Fibroblast of the aortic adventitia (primary cell): ENCODE measurements at places on chromosomes 7 and 10. TPM values are rescaled to one million over a fixed set of nuclear protein-coding genes. Genes with fewer than 3 reads are reported as not detected.
A peak's percentile ranks its signal among the peaks of the same experiment; 100 is the strongest.

Gene EXOC4
- total RNA-seq = 86.2 and 105 TPM in 2 replicates

Gene CFAP70
- 1.4 and 6.1 TPM in 2 replicates for total RNA-seq

Gene CADPS2
- 16.0 and 26.9 TPM in 2 replicates for total RNA-seq

Gene PROSER2
- 3.1 and 4.7 TPM in 2 replicates for total RNA-seq

DNA sequence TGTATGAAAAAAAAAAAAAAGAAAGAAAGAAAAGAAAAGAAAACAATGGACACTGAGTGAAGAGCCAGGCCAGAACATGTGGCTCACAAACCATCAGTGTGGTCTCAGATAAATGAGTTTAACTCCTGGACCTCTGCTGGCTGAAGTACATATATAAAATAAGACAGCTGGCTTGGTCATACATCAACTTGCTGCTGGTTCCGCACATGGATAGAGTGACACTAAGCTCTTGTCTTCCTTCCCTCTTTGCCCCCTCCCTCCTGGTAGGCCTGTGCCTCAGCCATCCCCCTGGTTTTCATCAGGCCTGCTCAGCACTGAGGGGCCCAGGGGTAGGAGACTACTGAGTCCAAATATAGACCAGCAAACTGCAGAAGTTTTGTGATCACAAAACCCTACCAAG, 58.1 kb upstream of the DGKI start:
- DNase-seq = no peak

- no peak for DNase-seq
Observed at GRCh38 chr7:126302639-126303038, 950.1 kb downstream of the GRM8 start.

GRCh38 chr10:33743429-33743857, 409.0 kb upstream of the NRP1 start:
- no peak for DNase-seq

DNA sequence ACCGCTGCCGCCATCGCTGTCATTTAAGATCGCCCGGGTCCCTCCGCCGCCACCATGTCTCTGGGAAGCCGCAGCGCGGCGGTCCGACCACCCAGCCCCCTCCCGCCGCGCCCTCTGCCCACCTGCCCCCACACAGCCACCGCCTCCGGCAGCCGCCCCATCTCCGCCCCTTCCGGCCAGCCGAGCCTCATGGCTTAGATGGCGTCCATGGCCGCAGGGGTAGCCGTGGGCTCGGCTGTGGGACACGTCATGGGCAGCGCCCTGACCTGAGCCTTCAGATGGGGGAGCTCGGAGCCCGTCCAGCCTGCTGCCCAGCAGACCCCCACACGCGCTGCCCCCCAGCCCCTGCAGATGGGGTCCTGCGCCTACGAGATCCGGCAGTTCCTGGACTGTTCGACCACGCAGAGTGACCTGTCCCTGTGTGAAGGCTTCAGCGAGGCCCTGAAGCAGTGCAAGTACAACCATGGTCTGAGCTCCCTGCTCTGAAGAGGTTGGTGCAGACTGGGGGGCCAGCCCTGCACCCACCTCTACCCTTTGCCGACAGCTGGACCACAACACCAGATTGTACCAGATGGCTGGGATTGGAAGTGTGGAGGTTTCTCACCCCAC, 38.0 kb upstream of the TARP start:
- no peak for DNase-seq

- no peak for DNase-seq
Observed at GRCh38 chr10:105210546-105210945, 569.5 kb downstream of the SORCS3 start.

DNA sequence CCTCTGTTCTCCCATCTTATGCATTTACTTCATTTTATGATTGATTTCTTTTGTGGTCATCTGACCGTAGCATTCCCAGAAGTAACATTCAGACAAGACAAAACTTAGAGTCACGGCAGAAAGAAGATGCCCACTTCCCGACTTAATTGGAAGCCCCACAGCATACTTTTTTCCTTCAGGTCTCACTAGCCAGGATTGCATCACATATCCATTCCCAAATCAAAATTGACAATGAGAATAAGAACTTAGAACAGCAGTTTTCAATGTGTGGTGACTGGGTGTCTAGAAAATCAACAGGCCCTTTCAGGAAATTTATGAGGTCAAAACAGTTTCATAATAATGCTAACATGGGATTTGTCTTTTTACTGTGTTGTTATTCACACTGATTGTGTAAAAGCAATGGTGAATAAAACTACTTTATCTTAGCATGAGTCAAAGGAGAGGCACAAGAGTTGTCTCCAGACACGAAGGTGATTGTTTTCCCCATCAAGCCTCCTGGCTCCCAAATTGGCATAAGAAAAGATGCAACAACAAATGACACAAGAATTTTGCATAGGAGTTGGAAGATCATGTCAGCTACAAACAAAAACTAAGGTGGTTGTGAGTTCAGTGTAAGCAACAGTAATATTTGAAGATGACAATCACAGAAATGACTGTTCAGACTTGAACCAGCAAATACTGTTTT, 493.9 kb downstream of the HTR7 start:
- no peak for DNase-seq

GRCh38 chr10:113057948-113058522, 108.0 kb downstream of the TCF7L2 start:
- DNase-seq = no peak

- peak; percentile 57 for DNase-seq
Observed at GRCh38 chr10:30788307-30788706, 158.8 kb upstream of the LYZL2 start.

DNA sequence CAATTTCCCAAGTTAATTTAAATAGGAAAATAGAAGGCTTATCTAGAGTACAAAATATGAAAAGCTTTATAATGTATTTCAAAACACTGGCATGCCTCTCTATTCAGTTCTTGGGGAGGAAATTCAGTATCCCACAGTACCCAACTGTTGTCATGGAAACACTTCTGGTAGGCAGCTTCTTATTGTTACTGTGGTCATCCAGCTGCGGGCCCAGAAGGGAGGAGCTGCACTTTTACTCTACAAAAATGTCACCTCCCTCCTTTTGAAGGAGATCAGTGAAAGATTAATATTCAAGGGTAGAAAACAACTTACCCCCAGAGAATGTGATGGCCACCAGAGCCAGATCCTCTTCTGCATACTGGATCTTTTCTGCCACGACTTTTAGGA, 202.8 kb downstream of the RAPGEF5 start:
- DNase-seq = peak; percentile 27

DNA sequence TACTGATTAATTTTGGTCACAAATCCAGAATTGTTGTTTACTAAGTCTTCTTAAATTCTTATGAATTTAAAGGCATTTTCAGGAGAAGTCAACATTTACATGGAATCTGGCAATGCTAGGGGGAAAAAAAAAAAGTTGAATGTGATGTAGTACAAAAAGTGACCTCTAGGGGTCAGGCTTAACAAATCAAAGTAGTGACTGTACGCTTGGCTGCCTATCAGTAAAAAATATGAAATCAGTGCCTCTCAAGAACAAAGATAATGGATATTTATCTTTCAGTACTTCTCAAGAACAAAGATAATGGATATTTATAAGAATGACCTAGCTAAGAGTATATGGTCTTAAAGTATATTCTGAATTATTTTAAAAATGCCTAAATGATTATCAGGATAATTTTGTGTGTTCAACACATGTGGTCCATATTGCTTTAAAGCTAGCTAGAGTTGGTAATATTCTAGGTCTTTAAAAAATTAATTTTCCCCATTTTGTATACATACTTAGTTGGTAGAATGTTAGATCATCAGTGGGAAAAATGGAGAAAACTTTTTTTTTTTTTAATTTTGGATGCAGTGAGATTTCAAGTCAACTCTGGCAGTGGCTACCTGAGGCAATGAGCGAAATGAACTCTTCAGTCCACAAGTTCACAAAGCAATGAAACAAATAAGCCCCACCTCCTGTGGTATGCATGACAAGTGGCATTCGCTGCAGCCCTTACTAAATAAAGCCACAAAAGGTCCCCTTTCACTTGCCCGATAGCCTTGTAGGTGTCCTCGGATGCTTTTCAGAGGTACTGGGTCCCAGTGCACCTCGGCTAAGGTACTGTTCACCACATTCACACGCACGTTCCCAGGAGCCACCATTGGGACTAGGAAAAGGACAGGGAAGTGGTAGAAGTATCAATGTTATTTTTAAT, 51.2 kb upstream of the LAMB4 start:
- DNase-seq = peak; percentile 86

GRCh38 chr7:142770661-142771352, at the start of gene PRSS2:
TSS of gene PRSS2 (plus strand) at chr7:142770970. CDS start at chr7:142770983, 13 bp downstream.
- no peak for DNase-seq

DNA sequence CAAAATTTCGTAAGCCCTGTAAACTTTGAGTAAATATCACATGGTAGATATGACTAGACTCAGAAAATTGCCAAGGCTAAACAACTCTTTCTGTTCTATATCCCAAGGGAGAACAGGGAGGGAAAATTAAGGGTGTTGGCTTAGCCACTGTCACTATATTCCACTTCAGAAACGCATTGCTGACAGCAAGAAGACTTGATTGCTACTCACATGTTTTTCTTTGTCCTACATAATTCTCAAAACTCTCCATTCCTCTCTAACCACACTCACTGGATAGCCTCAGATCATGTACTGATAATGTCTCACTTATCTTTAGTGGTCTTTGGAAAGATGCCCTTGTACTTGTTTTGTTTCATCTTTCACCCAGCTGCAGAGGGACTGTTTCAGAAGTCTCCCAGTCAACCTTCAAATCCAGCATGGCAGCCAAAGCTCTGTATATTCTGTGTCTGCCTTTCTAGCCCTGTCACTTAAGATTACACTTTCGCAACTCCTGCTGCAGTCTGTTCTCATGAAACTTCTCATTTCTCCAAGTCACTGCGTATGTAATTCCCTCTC, 582.4 kb upstream of the FZD8 start:
- peak; percentile 89 for DNase-seq

DNA sequence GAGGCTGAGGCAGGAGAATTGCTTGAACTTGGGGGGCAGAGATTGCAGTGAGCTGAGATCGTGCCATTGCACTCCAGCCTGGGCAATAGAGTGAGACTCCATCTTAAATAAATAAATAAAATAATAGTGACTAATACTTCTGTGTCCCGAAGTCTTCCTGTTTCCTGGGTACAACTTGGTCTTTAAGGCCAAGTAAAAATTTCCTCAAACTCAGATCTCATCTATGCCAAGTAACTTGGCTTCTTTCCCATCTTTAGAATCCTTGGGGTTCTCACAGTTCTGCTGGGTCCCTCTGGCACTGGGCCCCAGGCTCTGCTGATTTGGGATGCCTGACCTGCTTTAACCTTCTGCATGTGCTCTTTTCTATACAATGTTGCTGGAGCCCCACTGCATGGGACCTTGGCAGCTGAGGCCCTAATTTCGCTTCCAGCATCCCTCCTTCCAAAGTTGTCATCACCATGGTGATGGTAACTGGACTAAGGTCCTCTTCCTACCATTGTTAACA, 22.7 kb upstream of the AKR1B10 start:
- no peak for DNase-seq

DNA sequence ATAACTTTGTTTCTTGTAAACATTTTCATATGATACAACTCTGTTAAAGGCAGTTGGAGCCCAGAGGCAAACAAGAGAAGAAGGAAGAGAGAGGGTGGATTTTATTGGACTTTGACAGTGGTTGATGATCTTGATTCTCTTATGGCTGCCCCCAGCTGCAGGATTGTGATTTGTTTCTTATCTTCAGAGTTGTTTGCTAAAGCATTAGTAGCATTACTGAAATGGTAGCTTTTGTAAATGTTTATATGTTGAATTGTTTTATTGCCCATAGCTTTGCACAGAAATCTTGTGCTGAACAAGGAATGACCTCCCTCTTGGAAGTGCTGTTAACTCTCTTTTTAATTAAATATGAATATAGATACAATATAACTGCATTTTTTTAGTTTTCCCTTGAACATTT, 309.4 kb downstream of the AUTS2 start:
- no peak for DNase-seq

- peak; percentile 72 for DNase-seq
Observed at GRCh38 chr10:122239578-122240257, 31.4 kb upstream of the BTBD16 start.

GRCh38 chr7:134327896-134328295, 11.2 kb upstream of the SLC35B4 start:
- DNase-seq = peak; percentile 53
